ENCODE measurements at places on chromosomes 7 and 10. TPM values are rescaled to one million over a fixed set of nuclear protein-coding genes. Genes with fewer than 3 reads are reported as not detected.
A peak's percentile ranks its signal among the peaks of the same experiment; 100 is the strongest.

- no peak overlapping the region for H3K4me3 ChIP-seq
- no peaks in the 10 kb centered on the region for H3K36me3 ChIP-seq
- no peak overlapping the region for H3K27ac ChIP-seq
- H3K27me3 ChIP-seq: peaks cover 95% of the 10 kb centered on the region
Observed at GRCh38 chr7:155374276-155375252, 76.9 kb downstream of the INSIG1 start.

- no peak overlapping the region for H3K27ac ChIP-seq
- peaks cover 6% of the 10 kb centered on the region for H3K27me3 ChIP-seq
- no peak overlapping the region for H3K4me3 ChIP-seq
- H3K4me1 ChIP-seq: peaks cover 5% of the 10 kb centered on the region
Observed at GRCh38 chr10:43108951-43109350, 29.3 kb upstream of the CSGALNACT2 start.

DNA sequence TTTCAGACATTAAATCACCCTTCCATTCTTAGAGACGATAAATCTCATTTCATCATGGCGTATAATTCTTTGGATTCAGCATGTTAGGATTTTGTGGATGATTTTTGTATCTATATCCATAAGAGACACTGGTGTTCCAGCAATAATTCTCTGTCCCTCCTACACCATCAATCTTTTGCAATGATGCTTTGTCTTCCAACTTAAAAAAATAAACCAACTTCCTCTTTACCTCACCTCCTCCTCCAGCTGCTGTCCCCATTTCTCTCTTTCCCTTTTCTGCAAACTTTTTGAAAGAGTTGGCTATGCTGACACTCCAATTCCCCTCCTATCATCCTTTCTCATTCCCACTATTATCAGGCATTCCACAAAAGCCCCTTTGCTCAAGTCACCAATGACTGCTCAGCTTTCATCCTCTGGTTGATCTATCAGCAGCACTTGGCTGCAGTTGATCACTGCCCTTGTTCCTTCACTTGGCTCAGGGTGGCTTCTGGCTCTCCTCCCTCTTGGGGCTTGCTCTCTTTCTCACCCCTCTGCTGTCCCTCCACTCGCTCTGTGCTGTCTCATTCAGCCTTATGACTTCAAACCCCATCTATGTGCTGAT, 130.0 kb downstream of the ARHGAP22 start:
- H3K36me3 ChIP-seq: peaks cover 45% of the 10 kb centered on the region
- H3K4me3 ChIP-seq: no peak overlapping the region
- H3K4me1 ChIP-seq: peaks cover 15% of the 10 kb centered on the region
- no peak for DNase-seq

GRCh38 chr7:158804335-158804734, 25.0 kb downstream of the ESYT2 start:
- H3K36me3 ChIP-seq: peaks cover 7% of the 10 kb centered on the region
- DNase-seq: no peak
- H3K27ac ChIP-seq: no peak overlapping the region

GRCh38 chr7:35697414-35698175, 2.7 kb upstream of the HERPUD2 start:
- DNase-seq: no peak
- H3K36me3 ChIP-seq: peaks cover 6% of the 10 kb centered on the region
- peaks cover 23% of the 10 kb centered on the region for H3K4me1 ChIP-seq
- no peak overlapping the region for H3K27ac ChIP-seq
- no peaks in the 10 kb centered on the region for H3K27me3 ChIP-seq

GRCh38 chr10:63631991-63632390, 110.8 kb downstream of the REEP3 start:
- H3K27me3 ChIP-seq: no peaks in the 10 kb centered on the region
- DNase-seq: no peak
- H3K36me3 ChIP-seq: no peaks in the 10 kb centered on the region
- H3K4me3 ChIP-seq: no peak overlapping the region
- peaks cover 33% of the 10 kb centered on the region for H3K4me1 ChIP-seq

DNA sequence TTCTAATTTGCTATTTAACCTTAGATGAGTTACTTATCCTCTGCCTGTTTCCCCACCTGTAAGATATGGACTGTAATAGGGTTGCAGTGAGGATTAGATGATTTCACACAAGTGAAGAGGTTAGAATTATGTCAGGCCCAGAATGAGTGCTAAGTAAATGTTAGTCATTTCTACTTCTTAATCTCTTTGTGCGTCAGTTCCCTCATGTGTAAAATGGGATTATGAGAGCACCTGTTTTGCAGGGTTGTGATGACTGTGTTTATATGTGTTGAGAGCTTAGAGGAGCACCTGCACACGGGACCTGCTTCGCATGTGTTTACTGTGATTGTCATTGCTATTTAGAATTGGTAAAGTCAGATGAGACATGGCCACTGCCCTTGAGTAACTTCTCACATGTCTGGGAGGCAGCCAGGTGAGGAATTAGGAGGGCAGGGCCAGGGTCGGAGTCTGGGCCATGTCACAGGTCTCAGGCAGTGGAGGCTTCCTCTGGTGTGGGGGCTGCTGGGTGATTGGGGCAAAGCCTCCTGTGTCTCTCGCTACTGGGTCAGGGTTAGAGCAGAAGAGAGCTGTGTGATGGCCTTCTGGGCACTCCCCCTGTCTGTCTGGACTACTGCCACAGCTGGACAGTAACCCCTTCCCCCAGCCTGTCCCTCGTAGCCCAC, 106.7 kb downstream of the WDFY4 start:
- H3K27ac ChIP-seq: no peak overlapping the region
- H3K4me1 ChIP-seq: no peaks in the 10 kb centered on the region
- no peak for DNase-seq
- no peak overlapping the region for H3K4me3 ChIP-seq
- H3K27me3 ChIP-seq: peaks cover 16% of the 10 kb centered on the region

DNA sequence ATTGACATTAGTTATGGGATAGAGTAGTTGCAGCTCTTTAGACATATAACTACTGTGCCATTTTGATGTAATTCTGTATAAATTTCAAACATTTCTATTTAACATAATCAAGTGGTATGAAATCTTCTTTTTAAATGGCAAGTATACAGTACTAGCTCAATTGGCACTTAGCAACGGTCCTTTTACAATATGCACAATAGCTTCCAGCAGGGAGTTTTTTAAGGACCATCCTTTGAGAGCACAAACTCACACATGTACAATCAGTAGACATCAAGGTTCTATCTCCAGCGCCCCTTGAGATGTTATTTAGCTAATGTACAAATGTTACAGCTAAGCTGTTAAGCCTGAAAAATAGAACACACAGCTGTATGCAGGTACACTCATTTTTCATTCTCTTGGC, 480.7 kb downstream of the TFEC start:
- no peak for DNase-seq
- no peaks in the 10 kb centered on the region for H3K27me3 ChIP-seq
- H3K36me3 ChIP-seq: no peaks in the 10 kb centered on the region
- peaks cover 21% of the 10 kb centered on the region for H3K4me1 ChIP-seq
- H3K27ac ChIP-seq: no peak overlapping the region

The MACC1 gene
- total RNA-seq: 0.36 TPM

- peaks cover 15% of the 10 kb centered on the region for H3K27me3 ChIP-seq
- DNase-seq: no peak
- H3K4me3 ChIP-seq: no peak overlapping the region
- no peak overlapping the region for H3K27ac ChIP-seq
- H3K36me3 ChIP-seq: no peaks in the 10 kb centered on the region
- no peaks in the 10 kb centered on the region for H3K4me1 ChIP-seq
Observed at GRCh38 chr10:49364747-49365146, 31.1 kb downstream of the DRGX start.

DNA sequence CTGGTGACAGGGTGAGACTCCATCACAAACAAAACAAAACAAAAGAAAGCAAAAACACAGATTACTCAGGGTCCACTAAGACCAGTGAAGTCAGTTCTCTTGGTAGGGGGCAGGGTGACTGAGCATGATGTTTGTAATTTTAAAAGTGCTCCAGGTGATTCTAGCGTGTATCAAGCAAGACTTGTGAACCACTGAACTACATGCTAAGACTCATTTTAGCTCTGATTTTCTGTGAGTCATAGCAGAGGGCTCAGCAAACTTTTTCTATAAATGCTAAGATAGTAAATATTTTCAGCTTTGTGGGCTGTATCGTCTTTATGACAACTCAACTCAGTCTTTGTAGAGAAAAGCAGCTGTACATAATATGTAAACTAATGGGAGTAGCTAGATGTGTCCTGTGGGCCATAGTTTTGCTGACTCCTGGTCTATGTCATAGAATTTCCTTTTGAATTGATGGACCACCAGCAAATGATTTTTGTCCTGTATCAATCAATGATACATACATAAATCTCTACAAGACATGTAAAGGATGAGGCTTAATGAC, 141.3 kb downstream of the CFTR start:
- H3K4me3 ChIP-seq: no peak overlapping the region
- no peaks in the 10 kb centered on the region for H3K36me3 ChIP-seq
- H3K27ac ChIP-seq: no peak overlapping the region
- no peak for DNase-seq

The SLC39A12 gene
- not detected for total RNA-seq

The MCM10 gene
- 2.4 TPM for total RNA-seq

The KMT2E gene
- 108 TPM for total RNA-seq

The OPN4 gene
- not detected for total RNA-seq

- H3K36me3 ChIP-seq: no peaks in the 10 kb centered on the region
- no peaks in the 10 kb centered on the region for H3K27me3 ChIP-seq
- H3K27ac ChIP-seq: no peak overlapping the region
- DNase-seq: no peak
- no peaks in the 10 kb centered on the region for H3K4me1 ChIP-seq
Observed at GRCh38 chr10:23514321-23514720, 75.4 kb downstream of the OTUD1 start.

The ASZ1 gene
- total RNA-seq: not detected

- no peak overlapping the region for H3K27ac ChIP-seq
- peak; percentile 92 for DNase-seq
- H3K4me1 ChIP-seq: no peaks in the 10 kb centered on the region
- H3K36me3 ChIP-seq: no peaks in the 10 kb centered on the region
- H3K4me3 ChIP-seq: no peak overlapping the region
- H3K27me3 ChIP-seq: peaks cover 4% of the 10 kb centered on the region
Observed at GRCh38 chr10:11782793-11783557, 40.2 kb upstream of the PROSER2 start.

GRCh38 chr7:69782917-69783684, 184.8 kb downstream of the AUTS2 start:
- no peak overlapping the region for H3K27ac ChIP-seq
- H3K4me1 ChIP-seq: peaks cover 17% of the 10 kb centered on the region
- H3K36me3 ChIP-seq: no peaks in the 10 kb centered on the region
- H3K4me3 ChIP-seq: no peak overlapping the region

The EVX1 gene
- not detected for total RNA-seq

DNA sequence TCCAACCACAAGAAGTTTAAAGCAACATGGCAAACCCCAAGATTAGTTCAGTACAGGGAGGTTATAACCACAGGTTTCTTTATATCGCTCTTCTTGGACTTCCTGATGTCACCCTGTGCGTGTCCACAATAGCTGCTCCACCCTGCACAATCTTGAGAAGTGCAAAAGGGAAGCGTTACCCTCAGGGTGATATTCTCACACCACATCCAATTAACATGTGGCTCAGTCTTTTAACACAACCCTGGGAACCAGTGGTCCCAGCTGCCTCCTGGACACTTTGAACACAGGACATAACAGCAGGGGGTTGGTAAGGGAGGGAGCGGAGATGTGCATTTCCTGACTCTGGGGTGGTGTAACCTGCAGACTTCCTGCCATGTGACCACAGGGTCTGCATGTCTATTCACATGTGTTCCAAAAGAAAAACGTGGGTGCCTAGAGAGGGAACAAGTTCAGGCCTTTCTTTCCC, 64.6 kb downstream of the GSAP start:
- no peak overlapping the region for H3K4me3 ChIP-seq
- H3K27me3 ChIP-seq: no peaks in the 10 kb centered on the region
- H3K4me1 ChIP-seq: peaks cover 12% of the 10 kb centered on the region
- no peaks in the 10 kb centered on the region for H3K36me3 ChIP-seq
- DNase-seq: no peak

GRCh38 chr7:26556061-26556881, 264.6 kb downstream of the SNX10 start:
- H3K4me1 ChIP-seq: no peaks in the 10 kb centered on the region
- H3K27ac ChIP-seq: no peak overlapping the region
- no peaks in the 10 kb centered on the region for H3K27me3 ChIP-seq
- no peak for DNase-seq
- H3K4me3 ChIP-seq: no peak overlapping the region
- no peaks in the 10 kb centered on the region for H3K36me3 ChIP-seq

The INA gene
- total RNA-seq: 0.29 TPM

The SLC26A3 gene
- not detected for total RNA-seq

- H3K27me3 ChIP-seq: no peaks in the 10 kb centered on the region
- no peak overlapping the region for H3K27ac ChIP-seq
- H3K4me1 ChIP-seq: no peaks in the 10 kb centered on the region
Observed at GRCh38 chr7:116970238-116970910, 17.1 kb downstream of the ST7 start.

DNA sequence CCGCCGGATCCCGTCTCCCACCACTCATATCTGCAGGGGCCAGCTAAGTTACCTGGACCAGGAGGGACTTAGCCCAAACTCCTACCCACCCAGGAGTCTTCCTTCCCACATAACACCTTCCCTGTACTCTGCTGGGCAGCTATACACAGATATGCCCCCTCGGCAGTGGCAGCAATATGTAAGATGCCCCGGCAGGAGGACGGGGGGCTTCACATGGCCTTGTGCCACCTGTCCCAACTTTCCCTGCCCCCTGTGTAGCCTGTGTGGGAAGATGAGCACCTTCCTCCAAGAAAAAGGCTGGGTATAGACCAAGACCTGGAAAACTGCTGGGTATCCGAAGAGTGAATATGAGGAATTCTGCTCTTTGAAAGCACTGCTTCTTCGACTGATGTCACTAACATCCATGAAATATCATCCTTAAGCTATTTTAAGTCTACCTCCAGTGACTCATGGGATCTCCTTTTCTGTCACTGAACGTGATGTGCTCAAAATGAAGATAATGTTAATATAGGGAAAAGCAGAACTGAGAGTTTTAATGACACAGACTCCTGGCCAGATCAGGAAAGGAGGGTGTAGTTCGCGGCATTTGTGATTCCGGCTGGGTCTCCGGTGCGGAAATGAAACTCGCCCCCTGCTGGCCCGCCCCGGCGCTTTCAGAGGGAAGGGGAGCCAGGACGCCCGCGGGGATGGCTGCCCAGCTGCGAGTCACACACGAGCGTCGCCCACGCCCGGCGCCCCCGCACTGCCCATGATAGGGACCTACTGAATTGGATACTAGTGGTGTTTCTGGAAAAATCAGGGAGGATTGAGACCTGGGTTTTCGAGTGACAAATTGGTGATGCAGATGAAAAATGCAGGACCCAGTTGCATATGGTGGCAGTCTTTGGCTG, 256.9 kb upstream of the NFE2L3 start:
- H3K27ac ChIP-seq: no peak overlapping the region
- H3K36me3 ChIP-seq: no peaks in the 10 kb centered on the region
- H3K27me3 ChIP-seq: peaks cover 4% of the 10 kb centered on the region
- H3K4me3 ChIP-seq: peak overlapping the region; percentile 62
- peaks cover 9% of the 10 kb centered on the region for H3K4me1 ChIP-seq

The SPACDR gene
- total RNA-seq: 0.36 TPM

The NUP42 gene
- 22.4 TPM for total RNA-seq

- H3K27ac ChIP-seq: no peak overlapping the region
- no peak for DNase-seq
Observed at GRCh38 chr7:37738321-37738720, 54.8 kb downstream of the GPR141 start.

The OR6V1 gene
- not detected for total RNA-seq

All from osteoblast (primary cell).